ENCODE measurements at places on chromosomes 5 and 9. TPM values are rescaled to one million over a fixed set of nuclear protein-coding genes. Genes with fewer than 3 reads are reported as not detected.

SUSD3 gene
- 64.0 TPM for total RNA-seq

GRCh38 chr5:150075806-150076205 is 10.5 kb downstream of the CSF1R start:
- no peak for DNase-seq

SNX18 gene
- 33.9 TPM for total RNA-seq

DNA sequence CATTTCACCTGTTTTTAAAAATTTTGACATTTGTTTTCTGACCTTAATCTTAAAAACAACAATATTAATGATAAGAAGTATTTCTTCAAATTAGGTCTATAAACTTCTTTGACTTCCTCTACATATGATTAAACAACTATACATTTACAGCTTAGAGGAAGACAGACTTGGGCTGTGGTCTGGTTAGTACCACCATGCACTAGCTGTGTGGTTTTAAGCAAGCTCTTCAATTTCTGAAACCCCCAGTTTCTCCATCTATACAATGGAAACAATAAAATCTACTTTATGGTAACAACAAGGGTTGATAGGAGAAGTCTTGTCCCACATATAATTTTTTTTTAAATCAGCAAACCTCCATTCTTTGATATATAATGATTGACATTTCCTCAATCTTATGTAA is 15.7 kb downstream of the ANKDD1B start:
- DNase-seq: no peak

DNA sequence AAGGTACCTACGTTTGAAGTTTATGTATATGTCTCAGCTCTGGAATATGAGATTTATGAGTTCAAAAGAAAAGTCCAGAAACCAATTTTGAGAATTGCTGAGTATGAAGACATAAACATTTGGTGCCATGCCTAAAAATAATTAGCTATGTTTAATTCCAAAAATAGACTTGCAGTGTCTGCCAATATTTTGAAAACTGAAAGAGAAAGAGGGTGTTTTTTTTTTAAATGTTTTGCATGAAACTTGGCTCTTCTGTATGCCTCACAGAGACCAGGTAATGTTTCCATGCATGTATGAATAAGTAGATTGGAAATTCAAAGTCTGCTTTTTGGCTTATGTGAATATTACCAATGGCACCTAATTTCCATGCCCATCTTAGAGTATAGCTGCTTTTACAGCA is 634.4 kb upstream of the C9orf72 start:
- no peak for DNase-seq

MARCOL gene
- total RNA-seq: not detected

CER1 gene
- not detected for total RNA-seq

PKD2L2 gene
- total RNA-seq: not detected

- DNase-seq: no peak
These were observed 16.9 kb upstream of the BOD1 start for GRCh38 chr5:173633304-173633703.

- no peak for DNase-seq
These were observed 5.8 kb upstream of the JAK2 start for GRCh38 chr9:4979239-4979638.

C5orf52 gene
- total RNA-seq: not detected

DNA sequence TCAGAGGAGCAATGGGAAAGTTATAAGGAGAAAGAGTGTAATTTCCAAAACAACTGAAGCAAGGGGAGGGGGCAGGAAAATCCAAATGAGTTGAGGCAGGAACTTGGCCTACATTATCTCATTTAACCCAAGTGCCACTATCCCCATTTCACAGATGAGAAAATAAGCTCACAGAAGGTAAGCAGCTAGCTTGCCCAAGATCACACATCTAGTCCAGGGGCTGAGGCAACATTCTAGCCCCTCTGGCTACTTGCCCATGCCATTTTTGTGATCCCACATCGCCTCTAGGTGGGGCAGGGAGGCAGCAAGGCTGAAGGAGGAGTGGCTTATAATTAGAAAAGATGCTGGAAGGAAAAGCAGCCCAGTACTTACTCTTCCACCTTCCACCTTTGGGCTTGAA is 2.6 kb upstream of the PSIP1 start:
- DNase-seq: peak; percentile 7

DNA sequence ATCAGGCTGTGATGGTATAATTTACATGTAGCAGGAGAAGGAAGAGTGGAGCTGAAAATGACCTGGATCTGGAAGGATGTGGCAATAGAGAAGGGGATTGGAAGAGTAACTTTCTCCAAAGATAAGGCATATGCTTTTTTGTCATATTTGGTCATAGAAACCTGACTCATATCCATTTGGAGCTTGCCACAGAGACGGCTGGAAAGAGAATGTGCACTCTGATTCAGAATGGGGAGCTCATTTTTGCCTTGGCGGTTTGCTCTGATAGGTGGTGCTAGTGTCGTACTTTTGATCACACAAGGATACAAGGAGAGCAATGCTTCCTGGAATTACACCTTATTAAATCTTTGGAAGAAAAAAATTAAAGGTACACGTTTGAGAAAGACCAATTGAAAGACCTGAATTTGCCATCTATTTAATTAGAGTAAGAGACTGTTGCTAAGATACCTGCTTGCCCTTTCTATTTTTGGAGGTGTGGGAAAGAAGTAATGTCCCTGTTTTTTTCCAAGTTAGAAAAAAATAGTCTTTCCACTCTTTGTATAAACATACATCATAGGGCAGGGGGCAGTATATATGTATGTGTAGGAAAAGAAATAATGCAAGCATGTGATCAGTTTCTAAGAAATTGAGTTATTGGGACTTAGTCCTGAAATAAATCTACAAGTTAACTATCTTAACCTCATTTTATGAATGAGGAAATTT is 5.4 kb downstream of the LSM11 start:
- DNase-seq: no peak

DNA sequence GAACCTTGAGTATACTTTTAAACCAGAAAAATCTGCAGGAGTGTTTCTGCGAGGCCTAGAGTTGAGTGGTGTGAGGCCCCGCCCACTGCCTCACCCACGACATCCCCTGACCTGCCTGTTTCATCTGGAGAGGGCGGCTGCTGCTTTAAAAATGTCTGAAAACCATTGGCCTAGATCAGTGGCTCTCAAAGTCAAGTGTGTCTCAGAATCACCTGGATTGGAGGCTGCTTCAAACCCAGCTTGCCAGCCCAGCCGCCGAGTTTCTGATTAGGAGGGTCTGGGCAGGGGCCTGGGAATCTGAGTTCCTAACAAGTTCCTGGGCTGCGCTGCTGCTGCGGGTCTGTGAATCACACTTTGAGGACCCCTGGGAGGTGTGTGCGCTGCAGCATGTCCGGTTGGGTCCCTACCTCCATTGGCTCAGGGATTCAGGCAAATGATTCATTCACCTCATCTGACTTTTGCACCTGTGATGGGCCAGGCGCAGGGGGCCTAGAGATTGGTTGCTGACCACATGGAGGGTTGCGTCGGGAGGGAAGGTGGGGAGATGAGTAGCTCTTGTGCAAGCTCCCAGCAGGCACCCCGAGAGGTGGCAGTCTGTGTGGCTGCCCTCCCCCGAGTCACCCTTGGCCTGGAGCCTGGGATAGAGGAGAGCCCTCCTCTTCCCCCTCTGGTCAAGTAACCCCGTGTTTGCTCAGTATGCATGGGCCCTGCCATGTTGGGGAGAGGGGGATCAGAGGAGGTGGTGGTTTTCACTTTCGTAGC is 27.6 kb upstream of the HMCN2 start:
- no peak for DNase-seq

- DNase-seq: no peak
These were observed 83.2 kb downstream of the TNC start for GRCh38 chr9:115034801-115035200.

CMBL gene
- total RNA-seq: 0.69 TPM

DNA sequence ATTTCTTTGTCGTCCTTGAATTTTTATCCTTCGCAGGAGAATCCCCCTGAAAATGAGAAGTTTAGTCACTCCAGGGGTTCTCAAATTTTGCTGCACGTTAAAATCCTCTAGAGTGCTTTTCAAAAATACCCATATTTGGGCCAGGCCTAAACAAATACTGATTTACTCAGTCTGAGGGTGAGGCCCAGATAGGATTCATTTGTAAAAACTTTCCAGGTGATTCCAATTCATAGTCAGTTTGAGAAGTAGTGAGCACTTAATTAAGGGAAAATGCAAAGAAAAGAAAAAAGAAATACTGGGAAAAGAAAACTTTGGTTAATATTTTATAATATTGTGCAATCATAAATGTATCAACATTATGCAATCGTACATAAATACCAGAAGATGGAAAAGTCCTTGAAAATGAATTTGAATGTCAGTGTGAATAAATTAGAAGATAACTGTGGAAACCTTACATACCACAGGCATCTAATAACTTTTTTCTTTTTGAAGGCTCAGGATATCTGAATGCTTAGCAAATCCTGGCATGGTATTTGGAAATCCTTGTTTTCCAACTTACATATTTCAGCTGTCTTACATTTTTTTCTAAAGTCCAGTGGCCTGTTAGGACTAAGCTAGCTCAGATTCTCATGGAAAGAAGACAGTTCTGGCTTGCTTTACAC is 116.5 kb upstream of the DAPK1 start:
- no peak for DNase-seq

C7 gene
- not detected for total RNA-seq

DNA sequence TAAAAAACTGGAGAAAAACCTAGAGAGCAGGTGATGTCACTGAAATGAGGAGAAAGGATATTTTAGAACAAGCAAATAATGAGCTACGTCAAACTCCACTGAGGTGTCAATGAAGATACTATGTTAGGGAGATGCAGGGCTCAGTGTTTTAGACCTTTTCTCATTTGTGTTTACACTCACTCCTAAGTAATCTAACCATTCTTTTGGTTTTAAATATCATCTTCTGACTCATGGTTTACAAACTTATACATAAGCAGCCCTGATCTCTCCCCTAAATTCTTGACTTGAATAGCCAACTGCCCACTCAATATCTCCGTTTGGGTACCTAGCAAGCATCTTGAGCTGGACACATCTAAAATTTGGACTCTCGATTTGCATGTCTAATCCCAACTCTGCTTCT is 272.4 kb downstream of the MEF2C start:
- no peak for DNase-seq

DNA sequence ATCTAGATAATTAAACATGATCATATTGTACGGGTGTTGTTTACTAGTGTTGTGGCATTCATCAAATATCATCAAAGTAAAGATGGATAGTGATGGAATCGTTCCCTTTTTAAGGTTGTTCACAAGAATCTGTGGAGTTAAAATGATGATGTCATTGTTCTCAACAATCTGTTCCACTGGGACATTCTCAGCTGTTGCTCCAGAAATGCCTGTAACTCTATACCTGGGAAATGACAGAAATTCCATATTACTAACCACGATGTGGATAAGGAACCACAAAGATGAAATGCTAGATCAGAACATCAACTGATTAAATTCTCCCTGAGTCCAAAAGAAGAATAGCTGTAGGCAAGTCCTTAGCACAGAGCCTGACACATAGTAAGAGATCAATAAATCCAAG is 38.0 kb downstream of the RIGI start:
- DNase-seq: no peak

CDK7 gene
- 20.6 TPM for total RNA-seq

DNA sequence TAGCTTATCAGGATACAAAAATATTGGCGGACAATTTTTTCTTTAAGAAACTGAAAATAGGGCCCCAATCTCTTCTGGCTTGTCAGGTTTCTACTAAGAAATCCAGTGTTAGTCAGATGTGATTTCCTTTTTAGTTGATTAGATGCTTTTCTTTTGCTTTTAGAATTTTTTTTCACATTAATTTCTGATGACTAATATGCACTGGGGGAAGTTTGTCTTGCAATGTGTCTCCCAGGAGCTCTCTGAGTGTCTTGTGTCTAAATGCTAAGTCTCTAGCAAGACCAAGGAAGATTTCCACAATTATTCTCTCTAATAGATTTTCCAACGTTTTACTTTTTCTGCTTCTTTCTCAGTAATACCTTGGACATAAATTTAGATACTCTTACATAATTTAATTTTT is 559.8 kb upstream of the TYRP1 start:
- DNase-seq: no peak

DNA sequence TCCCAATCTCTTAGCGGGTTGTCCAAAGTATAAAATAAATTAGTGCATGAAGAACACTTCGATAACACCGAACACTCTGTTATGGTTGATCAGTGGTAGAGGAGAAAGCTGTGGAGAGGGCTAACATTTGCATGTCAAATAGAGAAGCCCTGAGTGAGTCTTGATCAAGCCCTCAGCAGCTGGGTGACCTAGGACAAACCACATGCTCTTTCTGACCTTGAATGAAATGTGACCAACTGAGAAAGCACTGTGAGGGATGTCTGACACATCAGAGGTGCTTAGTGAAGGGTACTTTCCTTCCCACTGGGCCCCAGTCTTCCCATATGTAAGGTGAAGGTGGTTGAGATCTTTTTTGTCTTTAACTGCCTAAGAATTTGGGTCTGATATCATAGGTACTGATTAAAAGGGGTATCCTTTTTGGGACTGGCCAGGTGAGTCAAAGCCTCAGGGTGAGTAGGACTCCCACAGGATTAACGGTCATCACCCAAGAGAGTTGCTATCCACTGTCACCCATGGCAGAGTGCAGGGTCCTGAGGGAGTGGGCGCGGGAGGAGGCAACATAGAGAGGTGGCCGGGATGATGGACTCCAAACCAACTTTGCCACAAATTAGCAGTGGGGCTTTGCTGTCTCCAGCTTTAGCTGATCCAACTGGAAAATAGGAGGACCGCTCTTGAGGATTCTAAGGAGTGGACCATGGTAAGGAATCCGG is 53.5 kb downstream of the KIF4B start:
- no peak for DNase-seq

DNA sequence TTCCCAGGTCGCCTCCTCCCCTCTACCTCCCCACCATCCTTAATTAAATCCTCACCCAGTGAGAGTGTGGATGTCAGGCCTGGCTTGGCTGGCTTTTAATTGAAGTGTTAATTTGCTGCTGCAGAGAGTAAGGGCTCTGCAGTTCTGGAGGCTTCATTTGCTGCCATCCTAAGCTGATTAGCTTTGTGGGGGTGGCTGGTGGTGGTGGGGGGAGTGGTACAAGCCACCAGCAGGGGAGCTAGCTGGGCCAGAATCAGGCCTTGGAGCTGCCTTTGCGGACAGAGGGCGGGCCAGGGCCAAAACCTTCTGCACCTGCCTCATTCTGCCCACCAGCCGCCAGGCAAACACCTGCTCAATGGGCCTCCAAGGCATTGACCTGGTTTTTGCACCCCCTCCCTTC is 26.8 kb upstream of the TIFAB start:
- DNase-seq: no peak

DNA sequence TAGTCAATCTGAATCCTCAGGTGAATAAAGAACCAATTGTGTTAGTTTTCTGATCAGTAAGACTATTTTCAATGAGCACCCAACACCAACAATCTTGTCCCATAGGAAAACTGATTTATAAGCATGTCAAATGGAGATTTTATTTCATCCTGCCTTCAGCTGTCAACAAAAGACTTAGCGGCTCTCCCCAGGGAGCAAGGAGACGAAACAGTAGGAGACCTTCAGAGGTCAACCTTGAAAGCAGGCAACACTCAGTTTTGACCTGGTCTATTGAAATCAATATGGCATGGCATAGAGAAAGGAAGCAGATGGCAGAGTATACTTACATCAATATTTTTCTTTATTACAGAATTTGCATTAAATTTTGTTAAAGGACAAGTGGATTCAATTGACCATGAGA is 34.1 kb downstream of the ZNF622 start:
- no peak for DNase-seq

SYK gene
- total RNA-seq: 9.4 TPM

Measured in naive thymus-derived CD8-positive, alpha-beta T cell (primary cell).